Cerebellum (tissue), 4 donors: ENCODE measurements at places on chromosomes 5 and 9.

GRCh38 chr5:40226906-40227305 is 452.8 kb upstream of the PTGER4 start:
- DNase-seq: no peak

DNA sequence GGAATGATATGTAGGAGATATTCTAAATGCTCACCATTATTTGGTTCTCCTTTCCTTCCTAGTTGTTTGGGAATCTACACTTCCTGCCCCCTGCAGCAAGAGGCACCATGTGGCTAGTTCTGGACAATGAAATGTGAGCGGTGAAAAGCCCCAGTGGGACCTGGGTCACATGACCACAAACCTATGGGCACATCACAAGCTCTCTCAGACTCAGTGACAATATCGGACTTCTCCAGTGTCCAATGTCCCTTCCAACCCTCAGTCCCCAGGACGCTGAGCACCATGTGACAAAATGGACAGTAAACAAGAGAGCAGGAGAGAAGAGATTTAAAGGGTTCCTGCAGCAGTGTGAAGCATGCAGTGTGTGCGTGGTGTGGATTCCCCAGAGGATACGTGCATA is 44.6 kb upstream of the FOXE1 start:
- no peak for DNase-seq

DNA sequence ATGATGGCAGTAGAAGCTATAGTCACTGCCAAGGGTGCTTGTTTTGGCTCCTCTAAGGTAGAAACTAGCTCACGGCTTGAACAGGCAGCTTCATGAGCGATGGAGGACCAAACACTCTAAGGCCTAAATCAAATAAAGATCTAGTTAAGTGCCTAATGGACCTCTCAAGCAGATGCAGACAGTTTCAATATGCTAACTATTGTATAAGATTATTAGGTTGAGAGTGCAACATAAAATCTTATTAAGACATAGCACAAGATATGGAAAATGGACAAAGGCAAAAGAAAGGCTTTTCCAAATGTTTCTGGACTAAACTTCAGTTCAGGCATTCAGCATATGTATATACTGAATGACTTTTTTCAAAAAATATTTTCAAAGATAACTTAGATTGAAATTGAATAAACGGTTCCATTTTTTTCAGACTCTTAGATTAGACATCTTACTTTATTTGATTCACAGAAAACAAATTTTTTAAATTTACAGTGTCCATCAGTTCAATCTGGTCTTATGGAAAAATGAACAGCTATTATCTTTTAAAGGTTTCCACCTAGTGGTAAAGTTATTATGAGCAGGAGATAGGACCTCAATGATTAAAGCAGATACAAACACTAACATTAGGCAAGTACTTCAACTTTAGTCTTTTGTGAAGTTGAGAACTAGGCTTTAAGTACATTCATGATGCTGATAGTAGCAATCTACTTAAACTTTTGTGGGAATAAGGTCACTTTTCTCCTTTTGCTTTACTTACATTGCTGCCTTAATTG is 1167.7 kb downstream of the MAT2B start:
- DNase-seq: no peak

DNA sequence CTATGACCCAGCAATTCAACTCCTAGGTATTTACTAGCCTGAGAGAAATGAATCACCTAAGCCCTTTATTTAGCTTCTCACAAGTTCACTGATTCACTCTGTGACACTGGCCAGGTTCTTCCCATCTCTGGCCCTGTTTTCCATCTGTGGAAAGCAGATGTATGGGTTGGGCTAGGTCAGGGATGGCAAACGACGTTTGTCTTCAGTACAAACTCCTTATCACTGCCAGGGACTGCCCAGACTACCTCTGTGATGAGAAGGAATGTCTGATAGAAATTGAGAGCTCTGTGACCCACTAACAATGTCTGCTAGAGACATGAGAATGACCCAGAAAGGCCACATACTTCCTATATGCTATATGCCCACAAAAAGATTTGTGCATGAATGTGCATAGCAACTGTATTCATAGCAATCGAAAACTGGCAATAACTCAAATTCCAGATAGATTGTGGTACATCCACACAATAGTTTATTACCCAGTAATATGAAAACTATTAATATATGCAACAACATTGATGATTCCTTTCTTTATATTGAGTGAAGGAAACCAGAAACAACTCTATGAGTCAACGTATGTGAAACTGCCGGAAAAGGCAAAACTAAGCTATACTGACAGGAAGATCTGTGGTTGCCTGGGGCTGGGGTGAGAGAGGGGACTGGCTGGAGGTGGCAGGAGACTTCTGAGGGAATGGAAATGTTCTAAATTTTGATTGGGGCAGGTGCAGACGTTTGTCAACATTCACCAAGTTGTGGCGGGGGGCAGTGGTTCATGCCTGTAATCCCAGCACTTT is 32.0 kb upstream of the ADAM19 start:
- no peak for DNase-seq

DNA sequence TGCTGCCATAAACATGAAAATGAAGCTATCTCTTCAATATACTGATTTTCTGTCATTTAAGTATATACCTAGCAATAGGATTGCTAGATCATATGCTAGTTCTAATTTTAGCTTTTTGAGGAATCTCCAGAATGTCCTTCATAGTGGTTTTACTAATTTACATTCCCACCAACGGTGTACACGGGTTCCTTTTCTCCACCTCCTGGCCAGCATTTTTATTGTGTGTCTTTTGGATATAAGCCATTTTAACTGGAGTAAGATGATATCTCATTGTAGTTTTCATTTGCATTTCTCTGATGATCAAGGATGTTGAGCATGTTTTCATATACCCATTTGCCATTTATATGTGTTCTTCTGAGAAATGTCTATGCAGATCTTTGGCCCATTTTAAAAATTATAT is 446.5 kb downstream of the GABRG2 start:
- DNase-seq: no peak

- DNase-seq: no peak
These were observed 21.7 kb downstream of the NIPAL4 start for GRCh38 chr5:157481666-157482065.

- no peak for DNase-seq
These were observed 125.8 kb downstream of the DTWD2 start for GRCh38 chr5:118862596-118862995.

DNA sequence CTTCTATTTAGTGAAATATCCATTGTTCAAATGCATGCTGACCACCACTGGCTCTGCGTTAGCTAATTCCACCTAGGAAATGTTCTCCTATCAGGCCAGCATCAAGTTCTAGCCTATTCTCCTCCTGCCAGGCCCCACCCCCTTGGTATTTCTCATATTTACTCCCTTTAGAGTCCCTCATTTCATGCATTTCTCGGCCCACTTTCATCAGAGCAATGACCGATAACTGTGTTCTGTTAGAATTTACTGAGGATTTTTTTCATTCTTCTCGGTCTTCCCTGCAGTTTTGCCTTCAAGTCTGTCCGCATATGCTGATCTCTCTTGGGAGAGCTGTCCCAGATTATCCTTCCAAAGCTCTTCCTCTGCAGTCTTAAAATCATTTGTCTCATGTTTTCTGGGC is 143.4 kb downstream of the GOLPH3 start:
- DNase-seq: no peak

GRCh38 chr5:132293066-132293991 is 865 bp upstream of the SLC22A4 start:
- peak; percentile 94 for DNase-seq

DNA sequence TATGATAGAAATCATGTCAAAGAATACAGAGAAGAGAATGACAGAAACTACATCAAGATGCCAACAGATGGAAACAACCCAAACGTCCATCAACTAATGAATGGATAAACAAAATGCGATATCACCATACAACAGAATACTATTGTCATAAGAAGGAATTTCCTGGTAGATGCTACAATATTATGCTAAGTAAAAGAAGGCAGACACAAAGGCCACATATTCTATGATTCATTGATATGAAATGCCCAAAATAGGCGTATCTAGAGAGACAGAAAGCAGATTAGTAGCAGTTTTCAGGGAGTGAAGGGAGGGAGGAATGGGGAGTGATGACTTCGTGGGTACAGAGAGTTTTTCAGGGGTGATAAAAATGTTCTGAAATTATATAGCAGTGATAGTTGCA is 58.3 kb upstream of the AKNA start:
- DNase-seq: no peak

DNA sequence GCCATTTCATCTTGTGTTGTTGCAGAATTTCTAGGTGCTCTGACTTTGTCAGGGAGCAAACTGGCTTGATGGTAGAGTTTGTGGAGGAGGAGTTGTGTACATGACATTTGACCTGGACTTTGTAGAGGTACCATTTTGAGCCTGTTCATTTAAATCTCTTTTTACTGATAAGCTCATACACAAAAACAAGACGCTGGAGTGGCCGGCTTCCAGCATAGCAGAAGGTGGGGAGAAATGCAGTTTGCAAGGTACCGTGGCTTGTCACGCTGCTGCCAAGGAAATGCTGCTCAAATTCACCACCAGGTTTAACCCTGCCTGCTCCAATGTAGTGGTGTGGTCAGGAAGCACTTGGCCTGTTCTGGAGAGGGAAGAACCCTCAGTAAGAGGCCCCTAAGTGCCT is 18.9 kb upstream of the IQGAP2 start:
- peak; percentile 78 for DNase-seq

- no peak for DNase-seq
These were observed 63.7 kb downstream of the LMX1B start for GRCh38 chr9:126677188-126678084.

DNA sequence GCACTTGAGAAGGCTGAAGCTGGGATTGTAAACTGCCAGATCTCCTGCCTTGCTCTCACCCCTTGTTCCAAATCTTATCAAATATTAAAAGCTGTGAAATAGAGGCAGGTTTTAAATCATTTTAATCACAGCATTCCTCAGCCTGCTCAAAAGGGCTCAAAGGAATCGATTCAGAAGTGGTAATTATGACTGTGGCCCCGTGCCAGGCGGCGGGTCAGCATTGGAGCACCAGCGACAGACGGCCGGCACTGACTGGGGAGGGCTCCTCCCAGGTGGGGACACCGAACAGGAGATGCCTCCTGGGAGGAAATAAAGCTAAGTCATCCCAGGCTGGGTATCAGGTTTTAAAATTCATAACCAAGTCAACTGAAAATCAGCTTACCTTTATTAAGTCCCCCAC is 66.7 kb downstream of the KCNIP1 start:
- DNase-seq: peak; percentile 20

- no peak for DNase-seq
These were observed 60.4 kb downstream of the SGCD start for GRCh38 chr5:156387391-156387790.

GRCh38 chr5:96332535-96333366 is 100.3 kb downstream of the PCSK1 start:
- peak; percentile 46 for DNase-seq

- no peak for DNase-seq
These were observed 64.3 kb downstream of the GLDC start for GRCh38 chr9:6581253-6581652.

- DNase-seq: no peak
These were observed 1.6 kb upstream of the SPZ1 start for GRCh38 chr5:80318212-80318611.

DNA sequence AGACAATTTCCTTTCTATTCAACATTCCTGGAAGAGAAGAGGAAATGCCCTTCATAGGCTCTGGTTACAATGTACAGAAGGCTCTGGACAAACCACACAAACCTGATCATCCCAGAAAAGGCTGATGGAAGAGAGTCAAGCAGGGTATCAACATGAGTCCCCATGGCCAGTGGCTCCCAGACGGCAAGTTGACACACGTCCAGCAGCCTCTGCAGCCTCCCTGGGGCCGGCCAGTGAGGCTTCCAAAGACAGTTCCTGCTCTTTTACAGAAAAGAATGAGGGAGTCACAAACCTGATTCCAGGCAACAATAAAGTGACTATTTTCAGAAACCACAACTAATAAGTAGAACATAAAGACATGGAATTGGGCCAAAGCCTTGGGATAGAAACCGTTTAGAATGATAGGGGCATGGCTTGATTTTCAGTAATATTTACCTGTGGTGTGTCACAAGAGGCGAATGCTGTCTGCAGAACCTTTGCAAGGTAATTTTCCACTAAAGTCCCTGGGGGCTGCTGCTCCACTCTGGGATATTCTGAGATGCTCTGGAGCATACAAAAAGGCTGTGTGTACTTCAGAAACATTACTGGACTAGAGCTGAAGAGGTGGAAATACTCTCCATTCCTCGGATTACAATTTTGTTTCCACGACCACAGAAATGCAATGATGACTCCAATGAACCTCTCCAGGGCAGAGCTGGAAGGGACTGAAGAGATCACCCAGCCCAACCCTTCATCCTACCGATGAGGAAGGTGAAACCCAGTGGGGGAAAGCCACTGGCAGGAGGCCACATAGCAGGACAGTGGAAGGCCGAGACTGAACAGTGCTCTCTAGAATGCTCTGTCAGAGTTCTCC is 10.4 kb downstream of the MED27 start:
- DNase-seq: no peak

- DNase-seq: no peak
These were observed 160.5 kb upstream of the KCNN2 start for GRCh38 chr5:114201332-114201731.

DNA sequence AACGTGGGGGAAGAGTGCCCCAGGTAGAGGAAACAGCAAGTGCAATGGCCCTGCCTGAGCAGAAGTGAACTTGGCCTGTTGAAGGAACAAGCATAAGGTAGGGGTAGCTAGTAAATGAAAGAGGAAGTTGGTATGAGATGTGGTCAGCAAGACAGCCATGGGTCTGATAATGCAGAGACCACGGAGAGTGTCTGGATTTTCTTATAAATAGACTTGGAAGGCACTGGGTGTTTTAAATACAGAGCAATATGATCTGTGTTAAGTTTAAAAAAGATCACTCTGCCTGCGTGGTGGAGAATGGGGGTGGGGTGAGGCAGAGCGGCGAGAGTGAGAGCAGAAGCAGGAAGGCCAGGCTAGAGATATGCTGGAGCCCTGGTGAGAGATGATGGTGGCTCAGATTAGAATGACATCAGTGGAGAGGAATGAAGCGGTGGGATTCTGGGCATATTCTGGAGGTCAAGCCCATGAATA is 4.2 kb downstream of the ADAM19 start:
- no peak for DNase-seq

- no peak for DNase-seq
These were observed 261.3 kb downstream of the CRB2 start for GRCh38 chr9:123617286-123617685.

- no peak for DNase-seq
These were observed 234.3 kb downstream of the TLE4 start for GRCh38 chr9:79806086-79806485.

GRCh38 chr9:4050916-4051315 is 249.0 kb downstream of the GLIS3 start:
- no peak for DNase-seq

GRCh38 chr5:57753446-57753845 is 270.8 kb upstream of the ACTBL2 start:
- DNase-seq: no peak

DNA sequence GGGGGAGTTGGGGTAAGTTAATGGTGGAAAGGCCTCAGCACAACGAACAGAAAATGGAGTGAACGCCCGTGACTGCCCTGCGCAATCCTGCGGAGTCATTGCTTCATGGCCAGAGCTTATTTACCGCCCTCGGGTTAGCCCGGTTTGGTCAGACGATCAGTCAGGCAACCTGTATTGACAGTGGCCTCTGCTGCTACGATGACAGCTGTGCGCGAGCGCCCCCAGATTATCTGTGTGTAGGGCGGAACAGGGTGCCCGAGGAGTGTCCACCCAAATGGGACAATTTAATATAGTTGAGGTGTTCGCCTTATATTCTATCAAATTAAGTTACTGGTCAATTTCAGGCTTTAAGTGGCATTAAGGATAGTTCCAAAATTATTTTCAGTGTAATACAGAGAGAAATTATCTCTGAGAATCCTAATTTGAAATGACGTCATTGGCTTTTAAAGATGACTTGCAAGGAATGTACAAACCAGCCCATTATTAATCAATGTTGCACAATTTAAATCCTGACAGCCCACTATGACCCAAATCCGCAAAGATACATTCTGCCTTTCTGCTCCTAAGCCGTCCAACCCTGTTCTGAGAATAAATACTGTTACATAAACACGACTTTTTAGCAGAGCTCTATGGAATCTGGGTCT is 879 bp upstream of the UBQLN1 start:
- DNase-seq: peak; percentile 67
